Upper lobe of right lung (tissue), 1 donor: ENCODE measurements at places on chromosomes 16 and 17. TPM values are rescaled to one million over a fixed set of nuclear protein-coding genes. Genes with fewer than 3 reads are reported as not detected.

The DNASE1L2 gene
- 0.78 TPM for total RNA-seq

The OTOA gene
- total RNA-seq, result 0.90 TPM

The KRTAP9-9 gene
- total RNA-seq, result not detected

The EVPLL gene
- 1.8 TPM for total RNA-seq

The NPW gene
- not detected for total RNA-seq

GRCh38 chr17:73289549-73290254, 22.1 kb downstream of the CDC42EP4 start:
- no peak for DNase-seq

DNA sequence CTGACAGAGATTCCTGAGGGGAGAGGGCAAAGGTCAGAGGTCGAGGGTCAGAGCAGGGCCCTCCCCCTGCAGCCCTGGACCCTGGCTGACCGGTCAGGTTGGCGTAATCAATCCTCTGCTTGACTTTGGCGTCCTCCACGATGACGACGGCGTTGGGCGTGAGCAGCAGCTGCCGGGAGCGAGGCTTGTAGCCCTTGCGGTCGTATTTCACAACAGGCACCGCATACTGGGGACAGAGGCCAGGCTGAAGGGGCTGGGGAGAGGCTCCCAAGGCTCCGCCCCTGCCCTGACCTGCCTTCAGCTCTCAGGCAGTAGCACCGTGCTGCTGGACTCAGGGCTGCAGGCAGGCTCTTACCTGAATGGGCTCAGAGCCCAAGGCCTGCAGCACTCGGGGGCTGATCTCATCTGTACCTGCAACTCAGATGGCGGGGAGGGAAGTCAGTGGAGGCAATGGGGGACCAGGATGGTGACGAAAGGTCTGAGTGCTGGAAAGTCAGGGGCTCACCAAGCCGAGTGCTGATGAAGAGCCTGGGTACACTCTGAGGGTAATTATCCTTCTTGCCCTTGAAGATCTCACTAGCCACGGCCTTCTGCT, 12.0 kb upstream of the CRK start:
- peak; percentile 87 for DNase-seq

GRCh38 chr17:83006515-83007455, 72.6 kb upstream of the METRNL start:
- no peak for DNase-seq

DNA sequence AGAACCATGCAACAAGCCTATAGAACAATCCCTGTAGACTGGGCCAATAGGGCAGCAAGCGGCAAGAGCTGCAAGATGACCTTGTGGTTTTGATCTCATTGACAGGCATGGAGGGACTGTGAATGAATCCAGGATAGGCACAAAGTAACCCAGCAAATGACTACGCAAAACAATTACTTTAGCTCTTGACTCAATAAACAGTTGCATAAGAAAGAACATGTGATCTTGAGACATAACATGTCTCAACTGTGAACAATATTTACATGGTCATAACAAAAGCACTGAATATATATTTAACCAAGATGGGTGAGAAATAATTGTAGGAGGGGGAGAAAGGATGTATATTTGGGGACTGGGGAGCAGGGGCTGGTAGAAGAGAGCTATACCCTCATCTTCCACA, 313.7 kb upstream of the CDH5 start:
- DNase-seq, result no peak

DNA sequence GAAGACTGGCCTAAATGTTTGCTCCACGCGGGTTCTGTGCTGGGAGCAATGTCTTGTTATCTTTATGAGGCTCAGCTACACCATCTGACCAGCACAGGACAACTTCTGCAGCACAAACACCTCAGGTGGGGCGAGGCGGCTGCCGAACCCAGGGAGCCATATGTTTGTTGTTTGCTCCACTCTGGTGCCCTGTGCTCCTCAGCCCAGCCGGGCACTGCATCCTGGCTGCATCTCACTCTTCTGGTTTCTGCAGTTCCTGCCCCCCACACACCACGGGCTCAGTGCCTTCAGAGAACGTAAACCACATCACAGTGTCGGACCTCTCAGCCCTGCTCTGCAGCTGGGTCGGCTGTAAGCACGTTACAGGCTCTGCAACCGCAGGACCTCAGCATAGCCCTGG, 32.4 kb downstream of the MXRA7 start:
- DNase-seq, result no peak

DNA sequence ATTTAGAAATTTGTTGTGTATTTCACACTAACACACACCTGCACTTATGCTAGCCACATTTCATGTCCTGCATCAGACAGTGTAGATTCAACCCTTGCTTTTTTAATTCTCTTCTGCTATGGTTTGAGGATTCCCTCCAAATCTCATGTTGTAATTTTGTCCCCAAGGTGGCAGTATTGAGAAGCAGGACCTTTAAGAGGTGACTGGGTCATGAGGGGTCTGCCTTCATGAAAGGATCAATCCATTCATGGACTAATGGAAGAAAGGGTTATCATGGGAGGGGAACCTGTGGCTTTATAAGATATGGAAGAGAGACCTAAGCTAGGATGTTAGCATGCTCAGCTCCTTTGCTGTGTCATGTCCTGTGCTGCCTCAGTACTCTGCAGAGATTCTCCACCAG, 1032.2 kb downstream of the CDH11 start:
- DNase-seq, result no peak

- no peak for DNase-seq
Measured at GRCh38 chr17:48915459-48916282, 7.5 kb downstream of the UBE2Z start.

DNA sequence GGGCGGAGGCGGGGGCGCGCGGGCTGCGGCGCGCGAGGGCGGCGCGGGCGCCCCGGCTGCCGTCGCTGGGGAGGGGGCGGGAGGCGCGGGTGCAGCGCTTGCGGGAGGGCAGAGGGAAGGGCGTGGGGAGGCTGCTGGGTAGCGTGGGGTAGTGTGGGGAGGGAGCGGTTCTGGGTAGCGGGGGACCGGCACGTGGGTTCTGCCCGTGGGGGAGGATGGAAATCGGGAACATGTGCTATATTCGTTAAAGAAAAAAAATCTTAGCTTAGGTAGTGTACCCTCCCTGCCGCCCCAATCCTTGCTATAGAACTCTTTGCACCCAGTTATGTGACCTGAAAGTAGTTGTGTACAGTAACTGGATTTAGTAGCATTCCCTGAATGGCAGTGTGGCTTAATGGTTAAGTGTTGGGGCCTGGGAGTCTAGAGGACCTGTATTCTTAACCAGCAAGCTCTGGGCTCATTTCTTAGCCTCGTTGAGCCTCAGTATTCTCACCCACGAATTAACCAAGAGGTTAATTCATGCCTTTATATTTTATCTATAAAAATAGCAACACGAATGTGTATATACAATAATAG, 646 bp downstream of the RABEP1 start:
- DNase-seq, result peak; percentile 76

DNA sequence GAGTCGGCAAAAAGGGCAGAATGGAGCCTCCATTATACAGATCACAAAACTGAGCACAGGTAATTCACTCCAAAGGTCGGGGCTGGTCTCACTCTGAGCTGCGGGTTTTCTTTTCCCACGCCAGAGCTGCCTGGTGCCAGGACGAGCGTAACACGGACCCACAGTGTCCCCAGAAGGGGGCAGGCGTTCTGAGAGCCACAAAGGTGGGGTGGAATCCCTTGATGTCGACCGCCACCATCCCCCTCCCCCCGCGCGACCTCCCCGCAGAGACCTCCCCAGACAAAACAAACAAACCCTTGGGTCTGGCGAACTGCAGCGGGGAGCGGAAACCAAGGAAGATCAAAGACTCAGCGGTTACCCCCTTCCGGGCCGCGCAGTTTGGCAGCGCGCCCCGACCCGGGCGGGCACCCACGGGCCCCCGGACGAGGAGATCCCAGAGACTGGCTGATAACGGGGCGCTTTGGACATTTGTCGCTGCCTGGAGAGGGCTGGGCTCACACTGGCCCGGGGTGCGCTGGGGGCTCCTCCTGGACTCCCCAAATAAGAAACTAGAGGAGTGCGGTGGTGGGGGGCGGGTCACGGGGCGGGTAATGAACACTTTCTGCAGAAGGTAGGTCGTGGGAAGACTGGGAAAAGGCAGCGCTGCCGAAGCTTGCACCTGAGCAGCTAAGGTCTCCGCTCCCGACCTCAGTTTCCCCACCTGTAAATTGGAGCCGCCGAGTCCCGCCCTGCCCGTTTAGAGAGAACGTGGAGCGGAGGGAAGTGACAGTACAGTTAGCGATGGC, 664 bp upstream of the NKD1 start:
- DNase-seq, result no peak

DNA sequence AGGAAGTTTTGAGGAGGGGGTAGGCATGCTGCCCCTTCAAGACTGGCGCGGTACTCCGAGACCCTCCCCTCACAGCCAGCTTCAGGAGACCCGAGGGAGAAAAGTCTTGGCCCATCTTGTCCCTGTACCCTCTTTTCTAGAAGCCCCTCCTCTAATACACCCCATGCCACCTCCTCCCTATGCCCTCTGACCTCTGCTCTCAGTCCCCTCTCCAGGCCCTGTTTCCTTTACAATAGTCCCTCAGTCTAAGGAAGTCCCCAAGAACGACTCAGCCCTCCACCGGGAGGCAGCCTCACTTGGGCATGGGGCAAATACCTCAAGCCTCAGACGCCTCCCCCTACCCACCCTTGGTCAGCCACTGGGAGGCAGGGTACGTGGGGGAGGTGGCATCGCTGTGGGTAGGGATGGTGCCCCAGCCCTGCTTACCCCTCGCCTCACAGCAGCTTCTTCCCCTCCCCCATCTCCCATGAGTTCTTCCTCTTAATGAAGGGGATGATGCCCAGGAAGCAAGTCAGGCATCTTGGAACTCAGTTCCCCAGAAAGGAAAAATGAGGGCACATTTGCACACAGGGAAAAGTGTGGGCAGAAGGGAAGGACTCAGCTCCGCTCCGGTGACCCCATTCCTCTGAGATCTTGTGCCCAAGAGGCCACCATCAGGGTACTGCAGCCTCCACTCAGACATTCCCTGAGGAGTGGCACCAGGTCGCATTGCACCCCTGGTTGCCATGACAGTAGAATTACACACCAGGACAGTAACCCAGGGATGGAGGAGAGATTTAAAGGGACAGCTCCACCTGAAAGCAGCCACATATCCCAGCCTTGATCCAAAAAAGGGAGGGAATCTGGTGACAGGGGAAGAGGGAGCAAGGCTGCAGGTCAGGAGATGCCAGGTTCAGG, 6.2 kb downstream of the MPP2 start:
- no peak for DNase-seq

DNA sequence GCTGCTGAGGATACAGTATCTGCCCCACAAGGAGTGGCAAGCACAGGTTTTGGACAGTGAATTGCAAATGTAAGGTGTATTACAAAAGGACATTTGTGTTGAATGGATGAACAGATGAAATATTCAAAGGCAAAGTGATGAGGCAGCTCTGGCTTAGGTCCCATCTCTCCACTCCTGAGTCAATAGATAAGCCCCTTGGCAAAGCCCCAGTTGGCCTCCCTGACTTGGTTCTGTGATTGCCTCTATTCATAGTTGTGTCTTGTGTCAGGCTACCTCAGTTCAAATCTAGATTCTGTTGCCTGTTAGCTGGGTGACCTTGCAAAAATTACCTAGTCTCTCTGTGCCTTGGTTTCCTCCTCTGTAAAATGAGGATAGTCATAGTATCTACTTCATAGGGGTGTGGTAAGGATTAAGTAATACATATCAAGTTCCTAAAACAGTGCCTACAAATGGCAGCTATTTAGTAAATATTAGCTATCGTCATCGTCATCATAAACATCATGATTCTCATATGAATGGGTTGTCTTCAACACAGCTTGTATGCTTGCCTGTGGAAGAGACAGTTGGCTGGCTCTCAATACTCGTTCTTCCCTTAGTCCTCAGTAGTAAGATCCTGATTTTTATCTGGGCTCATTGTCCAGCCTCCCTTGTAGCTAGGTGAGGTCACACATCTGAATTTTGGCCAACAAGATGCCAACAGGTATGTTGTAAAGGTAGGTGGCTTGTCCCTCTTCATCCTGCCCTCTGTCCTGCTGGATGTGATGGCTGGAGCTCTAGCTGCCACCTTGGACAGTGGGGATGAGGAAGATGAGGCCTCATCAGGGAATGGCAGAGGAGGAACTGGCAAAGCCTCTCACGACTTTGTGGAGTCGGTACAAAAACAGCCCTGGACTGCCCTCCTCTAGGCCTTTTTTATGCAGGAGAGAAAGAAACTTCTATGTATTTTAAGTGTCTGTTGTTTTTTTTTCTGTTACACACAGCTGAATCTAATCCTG, 2.1 kb upstream of the MFAP4 start:
- DNase-seq, result no peak

DNA sequence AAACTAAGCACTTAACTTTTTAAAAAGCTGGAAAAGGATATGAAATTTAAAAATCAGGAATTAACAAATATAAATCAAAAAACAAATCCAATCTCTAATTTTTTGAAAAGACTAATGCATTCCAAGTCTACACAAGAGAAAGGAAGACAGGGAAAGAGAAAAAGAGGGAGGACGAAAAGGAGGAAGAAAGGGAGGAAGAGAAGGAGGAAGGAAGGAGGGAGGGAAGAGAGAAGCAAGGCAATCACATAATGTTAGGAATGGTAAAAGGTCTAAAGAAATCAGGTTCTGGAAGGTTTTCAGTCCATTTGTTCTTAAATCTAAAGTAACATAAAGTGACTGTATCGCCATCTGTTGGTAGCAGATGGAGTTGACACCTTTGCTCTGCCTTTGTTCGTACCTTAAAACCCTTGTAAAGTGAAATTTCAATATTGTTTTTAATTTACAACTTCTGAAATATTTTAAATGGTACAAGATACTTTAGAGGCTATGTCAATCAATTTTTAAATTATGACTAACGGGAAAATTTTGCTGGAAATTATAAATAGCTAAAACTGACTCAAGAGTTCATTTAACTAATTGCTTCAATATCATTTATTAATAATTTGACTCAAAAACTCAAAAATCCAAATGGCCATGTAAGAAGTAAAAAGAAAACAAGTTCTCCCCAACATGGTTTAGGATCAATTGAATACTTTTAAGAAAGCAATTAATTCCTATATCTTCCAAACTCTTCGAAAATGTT, 20.4 kb upstream of the CDYL2 start:
- no peak for DNase-seq

GRCh38 chr16:12519986-12520385, 283.7 kb downstream of the CPPED1 start:
- no peak for DNase-seq

DNA sequence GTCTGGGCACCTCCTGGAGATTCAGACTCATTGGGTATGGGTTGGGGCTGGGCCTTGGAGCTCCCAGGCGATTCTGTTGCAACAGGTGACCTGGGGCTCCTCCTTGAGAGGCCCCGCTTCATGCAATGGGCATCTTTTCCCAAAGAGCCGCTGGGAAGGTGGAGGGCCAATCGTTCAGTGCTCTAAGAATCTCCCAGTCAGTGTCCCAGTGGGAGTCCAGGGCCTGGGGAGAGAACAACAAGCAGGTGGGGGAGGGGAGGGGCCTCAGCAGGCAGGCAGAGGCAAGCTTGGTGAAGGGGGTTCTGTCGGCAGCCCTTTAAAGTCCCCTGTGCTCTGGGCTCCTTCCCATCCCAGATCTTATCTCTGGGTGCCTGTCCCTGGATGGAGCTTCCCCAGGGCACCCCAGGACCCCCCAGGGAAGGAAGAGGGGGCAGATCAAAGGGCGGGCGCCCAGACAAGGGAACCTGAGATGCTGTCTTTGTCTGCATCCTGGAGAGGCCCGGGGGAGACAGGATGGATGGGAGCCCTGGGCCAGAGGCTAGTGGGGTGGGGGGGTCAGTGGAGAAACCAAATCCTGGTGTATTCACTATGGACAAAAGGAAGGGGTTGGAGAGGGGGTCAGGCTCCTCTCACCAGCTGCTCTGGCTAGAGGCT, 30.5 kb upstream of the NXPH3 start:
- no peak for DNase-seq
